Stimulated activated CD8-positive, alpha-beta memory T cell treated with anti-CD3 and anti-CD28 coated beads, Interleukin-15, amount 100 ng/mL, for 1 hour (primary cell): ENCODE measurements at places on chromosomes 16 and 17.
A peak's percentile ranks its signal among the peaks of the same experiment; 100 is the strongest.

DNA sequence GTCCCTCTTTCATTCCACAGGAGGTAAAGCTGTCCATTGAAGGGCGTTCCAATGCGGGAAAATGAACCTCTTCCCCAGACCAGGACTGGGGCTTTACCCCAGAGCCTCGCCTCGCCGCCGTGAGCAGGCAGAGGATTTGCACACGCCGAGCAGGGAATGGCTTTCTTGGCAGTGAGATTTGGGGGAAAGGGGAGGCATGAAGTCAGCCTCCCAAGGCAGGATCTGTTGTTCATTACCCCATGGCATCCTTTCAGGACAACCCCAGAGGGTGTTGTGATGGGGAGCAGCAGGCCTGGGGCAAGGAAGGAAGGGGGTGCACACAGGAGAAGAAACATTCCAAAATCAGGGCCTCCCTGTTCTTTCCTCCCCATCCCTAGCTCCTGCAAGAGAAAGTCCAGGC is 6.0 kb downstream of the ATXN1L start:
- DNase-seq: no peak

DNA sequence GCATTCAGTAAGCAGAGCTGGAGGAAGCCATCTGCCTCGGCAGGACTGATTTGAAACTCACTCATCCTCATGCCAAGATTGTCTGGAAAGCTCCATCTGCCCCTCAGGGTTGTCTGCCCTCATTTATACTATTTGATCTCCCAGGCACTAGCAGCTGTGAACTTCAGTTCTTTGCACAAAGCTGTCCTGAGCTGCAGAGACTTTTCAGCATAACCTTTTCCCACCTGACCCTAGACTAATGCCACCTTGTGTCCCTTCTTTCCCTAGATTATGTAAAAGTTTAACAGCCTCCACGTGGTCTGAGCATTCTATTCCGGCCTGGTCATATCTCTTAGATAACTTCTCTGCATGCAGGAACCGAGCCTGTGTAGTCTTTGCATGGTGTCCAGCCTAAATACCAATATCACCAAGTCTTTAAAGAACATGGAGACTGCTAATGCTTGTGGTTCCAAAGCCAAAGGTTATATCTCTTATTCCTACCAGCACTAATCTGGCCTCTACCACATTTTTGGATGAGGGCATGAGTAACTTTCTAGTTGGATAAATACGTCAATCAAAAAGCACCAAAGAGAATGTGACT is 29.1 kb downstream of the STAT5A start:
- DNase-seq: no peak

- no peak for DNase-seq
These were observed 244.9 kb downstream of the CA10 start for GRCh38 chr17:51913491-51914205.

GRCh38 chr16:359871-360697 is 7.6 kb upstream of the AXIN1 start:
- no peak for DNase-seq

DNA sequence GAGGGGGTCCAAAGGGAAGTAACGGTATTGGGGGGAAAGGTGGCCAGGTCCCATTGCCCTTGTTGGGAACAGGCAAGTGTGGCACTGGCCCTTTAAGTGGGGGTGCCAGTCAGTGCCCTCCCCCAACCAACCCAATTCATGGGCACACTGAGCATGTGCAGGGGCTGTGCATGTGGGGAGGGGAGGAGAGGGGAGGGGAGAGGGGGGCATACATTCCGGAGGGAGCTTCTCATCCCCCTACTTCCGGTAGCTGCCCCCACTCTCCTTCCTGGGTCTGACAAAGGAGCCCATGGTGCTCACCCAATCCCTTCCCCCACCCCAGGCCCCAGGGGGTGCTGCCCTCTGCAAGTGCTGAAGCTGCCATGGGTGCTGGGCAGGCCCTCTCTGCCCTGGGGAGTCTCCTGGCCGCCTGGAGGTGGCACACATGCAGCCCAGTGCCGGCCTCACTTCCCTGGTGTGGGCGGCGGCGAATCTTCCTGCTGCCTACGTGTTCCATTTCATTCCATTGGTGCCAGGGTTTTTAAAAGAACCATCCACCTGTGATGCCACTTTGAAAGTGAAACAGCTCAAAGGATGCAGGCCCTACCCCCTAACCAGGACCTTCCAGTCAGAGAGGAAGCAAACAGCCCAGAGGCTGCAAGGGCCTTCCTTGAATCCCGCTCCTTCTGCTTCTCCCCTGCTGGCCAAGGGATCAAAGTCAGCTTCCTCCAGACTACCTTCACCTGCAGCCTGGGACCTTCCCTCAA is 11.0 kb downstream of the HEXIM2 start:
- DNase-seq: peak; percentile 20

DNA sequence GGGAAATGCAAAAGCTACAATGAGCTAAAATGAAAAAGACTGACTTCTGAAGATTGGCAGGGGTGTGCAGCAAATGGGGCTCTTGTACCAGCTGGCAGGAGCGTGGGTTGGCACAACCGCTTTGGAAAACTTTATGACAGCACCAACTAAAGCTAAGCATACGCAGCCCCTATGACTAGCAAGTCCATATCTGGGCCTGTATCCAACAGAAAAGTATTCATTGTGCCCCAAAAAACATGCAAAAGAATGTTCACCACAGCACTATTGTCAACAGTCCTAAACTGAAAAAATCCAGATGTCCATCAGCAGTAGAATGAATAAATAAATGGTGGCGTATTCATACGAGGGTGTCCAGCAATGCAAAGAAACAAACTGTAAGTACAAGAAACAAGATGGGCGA is 22.6 kb upstream of the ITGA3 start:
- no peak for DNase-seq

DNA sequence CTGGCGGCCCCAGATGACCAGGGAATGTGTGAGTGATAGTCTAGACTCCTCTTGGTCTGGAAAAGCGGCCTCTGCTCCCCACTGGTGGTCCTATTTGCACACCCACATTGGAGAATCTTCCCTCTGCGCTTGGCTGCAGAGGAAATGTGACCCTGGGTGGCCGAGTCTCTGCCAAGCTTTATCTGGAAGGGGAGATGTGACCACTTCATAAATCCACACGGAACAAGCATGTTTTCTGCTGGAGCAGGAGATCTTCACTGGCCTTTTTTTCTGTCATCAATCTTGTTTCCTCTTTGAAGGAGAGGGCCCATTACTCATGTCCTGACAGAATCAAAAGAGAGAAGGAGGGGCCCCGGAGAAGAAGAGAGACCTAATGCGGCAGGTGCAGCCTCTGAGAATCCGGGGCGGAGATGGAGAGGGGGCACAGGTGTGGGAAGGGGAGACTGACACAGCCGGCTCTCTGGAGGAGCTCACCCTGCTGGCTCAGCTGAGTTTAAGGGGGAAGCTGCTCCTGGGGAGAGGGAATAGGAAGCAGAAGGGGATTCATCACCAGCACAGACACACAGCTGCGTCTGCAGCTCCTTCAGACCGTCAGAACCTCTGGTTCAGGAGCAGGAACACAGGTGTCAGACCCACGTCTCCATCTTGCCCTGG is 116.3 kb downstream of the SOX9 start:
- DNase-seq: no peak

- no peak for DNase-seq
These were observed 192.9 kb upstream of the DYNLRB2 start for GRCh38 chr16:80347900-80348299.

DNA sequence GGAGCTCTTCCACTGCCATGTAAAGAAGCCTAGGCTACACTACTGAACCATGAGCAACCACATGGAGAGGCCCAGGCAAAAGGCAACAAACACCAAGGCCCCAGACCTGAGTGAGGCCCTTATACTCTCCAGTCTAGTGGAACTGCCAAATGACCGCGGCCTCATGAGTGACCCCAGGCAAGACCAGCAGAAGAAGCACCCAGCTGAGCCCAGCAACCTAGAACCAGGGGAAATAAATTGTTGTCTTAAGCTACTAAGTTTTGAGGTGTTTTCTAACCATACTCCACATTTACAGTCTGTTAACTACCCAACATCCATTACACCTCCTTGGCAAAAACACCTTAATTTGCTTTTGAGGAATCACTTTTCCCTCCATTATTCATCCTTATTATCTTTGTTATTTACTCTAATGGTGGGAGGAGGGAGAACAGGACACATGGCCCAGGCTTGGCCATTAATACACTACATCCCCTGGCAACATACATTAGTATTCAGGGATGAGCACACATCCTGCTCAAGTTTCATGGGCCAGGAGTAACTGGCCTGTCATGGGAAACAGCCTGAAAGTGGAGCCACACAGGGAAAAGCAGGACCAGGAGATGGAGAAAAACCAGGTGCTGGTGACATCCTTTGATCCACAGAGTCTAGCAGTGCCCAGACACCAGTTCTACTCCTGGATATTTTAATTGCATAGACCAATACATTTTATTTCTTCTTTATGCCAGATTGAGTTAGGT is 26.2 kb downstream of the SLC39A11 start:
- no peak for DNase-seq

GRCh38 chr17:39939588-39940419 is 12.3 kb downstream of the LRRC3C start:
- DNase-seq: no peak

GRCh38 chr17:45227101-45227925 is 5.6 kb downstream of the FMNL1 start:
- no peak for DNase-seq

DNA sequence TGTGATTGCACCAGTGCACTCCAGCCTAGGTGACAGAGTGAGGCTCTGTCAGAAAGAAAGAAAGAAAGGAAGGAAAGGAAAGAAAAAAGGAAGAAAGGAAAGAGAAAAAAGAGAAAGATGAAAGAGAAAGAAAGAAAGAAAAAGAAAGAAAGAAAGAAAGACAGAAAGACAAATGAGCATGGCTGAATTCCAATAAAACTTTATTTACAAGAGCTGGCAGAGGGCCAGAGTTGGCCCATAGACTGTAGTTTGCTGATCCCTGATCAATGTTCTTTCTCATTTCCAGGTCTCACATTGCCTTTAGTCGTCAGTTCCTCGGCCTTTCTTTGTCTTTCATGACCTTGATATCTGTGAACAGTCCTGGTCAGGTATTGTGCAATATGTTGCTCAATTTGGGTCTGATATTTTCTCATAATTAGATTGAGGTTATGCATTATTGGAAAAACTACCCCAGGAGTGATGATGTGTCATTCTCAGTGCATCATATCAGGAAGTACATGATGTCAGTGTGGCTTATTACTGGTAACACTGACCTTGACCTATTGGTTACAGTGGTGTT is 68.5 kb upstream of the MED9 start:
- no peak for DNase-seq

DNA sequence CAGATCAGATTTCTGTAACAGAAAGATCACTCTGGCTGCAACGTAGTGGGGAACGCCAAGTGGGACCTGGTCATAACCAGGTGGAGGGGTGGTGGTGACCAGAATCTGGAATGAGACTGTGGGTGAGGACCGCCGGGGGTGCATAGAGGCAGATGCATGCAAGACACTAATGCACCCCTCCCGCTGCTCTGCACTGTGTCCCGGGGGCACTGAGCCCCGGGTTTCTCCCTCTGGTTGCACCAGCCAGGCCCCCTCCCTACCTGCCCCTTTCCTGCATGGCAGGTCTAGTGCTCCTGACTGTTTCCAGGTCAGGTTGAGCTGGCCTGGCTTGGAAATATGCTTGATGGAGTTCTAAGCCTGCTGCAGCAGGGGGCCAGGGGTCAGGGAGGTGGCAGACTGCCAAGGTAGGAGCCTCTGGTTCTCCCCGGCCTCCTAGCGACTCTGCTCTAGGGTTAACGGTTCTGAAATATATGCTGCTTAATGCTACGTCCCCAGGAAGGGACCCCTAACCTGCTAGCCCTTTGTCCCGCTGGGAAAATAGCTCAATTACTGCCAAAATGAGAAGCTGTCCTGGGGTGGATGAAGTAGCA is 94.3 kb downstream of the SDK2 start:
- DNase-seq: no peak

GRCh38 chr17:31008374-31009041 is 37.7 kb downstream of the RNF135 start:
- peak; percentile 17 for DNase-seq

GRCh38 chr17:935485-935884 is 44.1 kb downstream of the NXN start:
- no peak for DNase-seq

- DNase-seq: no peak
These were observed 83.0 kb downstream of the ABCC1 start for GRCh38 chr16:16032271-16032979.

DNA sequence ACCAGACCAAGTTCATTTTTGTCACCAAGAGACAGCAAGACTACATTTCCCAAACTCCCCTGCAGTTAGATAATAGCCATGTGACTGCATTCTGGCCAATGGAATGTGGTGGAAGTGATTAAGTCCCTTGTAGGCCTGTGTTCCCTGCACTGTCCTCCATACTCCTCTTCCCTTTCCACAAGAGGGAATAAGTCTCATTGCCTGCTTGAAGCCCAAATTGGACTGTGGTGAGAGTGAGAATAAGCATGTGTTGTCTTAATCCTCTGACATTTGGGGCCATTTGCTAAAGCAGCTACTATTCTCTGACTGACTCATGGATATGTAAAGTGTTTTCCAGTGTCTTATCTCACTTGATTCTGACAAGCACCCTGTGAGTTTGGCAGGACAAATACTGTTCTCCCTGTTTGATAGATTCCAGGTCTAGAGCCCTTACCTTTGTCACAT is 20.7 kb downstream of the PIK3R6 start:
- no peak for DNase-seq

DNA sequence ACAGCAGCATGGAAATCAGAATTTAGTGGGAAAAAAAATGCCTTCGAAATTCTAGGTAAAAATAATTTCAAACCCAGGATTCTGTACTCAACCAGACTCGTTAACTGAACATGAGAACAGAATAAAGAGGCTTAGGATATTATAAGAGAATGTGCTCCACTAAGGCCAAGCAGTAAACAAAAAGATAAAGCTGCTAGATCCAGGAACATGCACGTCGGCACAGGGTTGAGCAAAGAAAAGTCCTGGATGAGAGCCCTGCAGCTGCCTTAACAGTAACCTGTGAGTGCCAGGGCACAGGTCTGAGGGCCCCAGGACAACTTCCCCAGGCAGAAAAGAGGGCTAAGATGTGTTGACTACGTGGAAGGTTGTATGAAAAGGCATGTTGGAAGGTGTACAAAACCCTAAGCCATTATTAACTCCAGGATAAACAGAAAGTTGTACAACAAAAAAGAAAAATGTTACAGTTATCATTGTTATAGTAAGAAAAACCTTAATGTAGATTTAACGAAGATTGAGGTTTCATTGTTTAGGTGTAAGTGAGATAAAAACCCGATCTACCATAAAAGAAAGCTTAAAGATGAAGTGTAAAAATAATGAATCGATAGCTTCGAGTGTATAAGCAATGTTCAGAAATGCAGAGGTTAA is 42.3 kb upstream of the RBFOX3 start:
- DNase-seq: no peak

- no peak for DNase-seq
These were observed 21.2 kb downstream of the TRAF4 start for GRCh38 chr17:28765038-28765437.

- no peak for DNase-seq
These were observed 8.5 kb downstream of the KIF19 start for GRCh38 chr17:74334393-74335039.

DNA sequence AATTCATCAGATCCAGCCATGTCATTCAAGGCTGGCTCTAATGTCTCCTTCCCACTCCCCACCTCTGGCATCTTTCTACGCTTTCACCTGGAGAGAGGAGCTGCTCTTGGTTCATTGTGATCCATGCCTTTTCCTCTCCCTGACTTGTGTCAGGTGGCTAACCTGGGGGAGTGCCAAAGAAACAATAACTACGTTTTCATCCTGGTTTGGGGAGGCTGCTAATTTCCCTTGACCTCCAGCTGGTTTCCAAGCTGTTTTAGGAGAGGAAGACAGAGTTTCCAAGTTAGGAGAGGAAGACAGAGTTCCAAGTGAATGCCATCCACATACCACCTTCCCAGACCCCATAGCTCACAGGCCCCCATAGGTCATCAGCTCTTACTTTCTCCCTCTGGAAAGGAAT is 40.0 kb upstream of the HLF start:
- no peak for DNase-seq

- no peak for DNase-seq
These were observed 180.2 kb upstream of the TBX2 start for GRCh38 chr17:61219460-61219859.
